ENCODE measurements at places on chromosomes 6 and 20.

DNA sequence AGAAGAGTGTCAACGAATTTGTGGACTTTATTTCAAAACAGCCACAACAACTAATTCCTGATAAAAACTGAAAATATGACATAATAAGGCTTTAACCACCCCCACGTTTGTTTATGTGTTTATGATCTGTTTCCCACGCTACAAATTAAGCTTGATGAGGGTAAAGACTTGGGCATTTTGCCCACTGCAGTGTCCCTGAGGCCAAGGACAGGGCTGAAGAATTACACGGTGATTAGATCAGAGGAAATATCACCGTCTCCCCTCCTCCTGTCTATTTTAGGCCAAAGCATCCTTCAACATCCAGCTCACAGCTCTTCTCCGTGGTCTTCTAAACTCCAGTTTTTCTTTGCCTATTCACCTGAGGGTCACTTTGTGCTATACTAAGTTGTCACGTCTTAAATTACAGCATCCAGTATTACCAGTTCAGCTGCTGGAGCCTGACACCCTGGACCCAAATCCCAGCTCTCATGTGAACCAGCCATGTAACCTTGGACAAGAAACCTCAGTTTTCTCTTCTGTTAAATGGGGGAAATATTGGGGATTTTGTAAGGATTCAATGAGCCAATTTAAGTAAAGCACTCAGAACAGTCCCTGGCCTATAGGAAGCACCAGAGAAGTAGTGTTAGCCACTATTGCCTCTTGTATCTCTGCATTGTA, 15.2 kb upstream of the ARFGEF2 start:
- DNase-seq, result no peak

DNA sequence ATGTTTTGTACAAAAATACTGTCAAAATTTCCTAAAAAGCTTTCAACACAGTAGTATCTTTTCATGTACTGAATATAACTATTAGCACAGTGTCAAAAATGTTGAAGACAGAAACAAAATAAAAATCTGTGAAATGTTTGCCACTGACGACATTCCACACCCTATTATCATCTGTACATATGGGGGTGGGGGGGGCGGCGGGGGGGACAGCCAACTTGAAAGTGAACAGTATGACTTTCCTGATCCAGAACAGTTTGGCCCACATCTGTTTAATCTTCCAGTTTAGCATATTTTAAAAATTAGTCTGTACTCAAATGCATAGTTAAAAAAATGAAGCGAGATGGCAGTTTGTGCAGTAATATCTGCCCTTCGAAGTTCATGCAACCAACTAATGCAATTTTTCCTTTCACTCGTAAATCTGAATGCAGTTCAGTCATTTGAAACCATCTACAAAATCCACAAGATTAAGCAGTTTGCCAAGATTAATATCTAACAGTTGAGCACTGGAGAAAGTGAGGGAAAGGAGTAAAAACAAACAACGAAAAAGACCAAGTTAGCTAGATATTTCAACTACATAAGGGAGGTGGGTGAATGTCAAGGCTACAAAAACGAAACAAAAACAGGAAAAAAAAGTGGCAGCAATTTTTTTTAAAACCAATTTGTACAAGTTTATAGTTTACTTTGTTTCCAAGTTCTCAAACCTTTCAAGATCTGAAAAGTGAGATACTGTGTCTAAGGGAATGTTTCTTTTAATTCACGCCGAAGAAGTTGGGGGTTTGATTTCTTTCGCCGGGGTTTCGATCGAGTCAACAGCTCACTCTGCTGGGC, 1.9 kb downstream of the CITED2 start:
- no peak for DNase-seq

- DNase-seq, result no peak
Observed at GRCh38 chr20:7361321-7361720, 578.9 kb downstream of the HAO1 start.

- no peak for DNase-seq
Observed at GRCh38 chr6:107409942-107410341, 49.4 kb downstream of the PDSS2 start.

- DNase-seq, result no peak
Observed at GRCh38 chr6:109263873-109264700, 118.2 kb downstream of the CD164 start.

- DNase-seq, result no peak
Observed at GRCh38 chr20:57161478-57162361, 104.7 kb downstream of the BMP7 start.

DNA sequence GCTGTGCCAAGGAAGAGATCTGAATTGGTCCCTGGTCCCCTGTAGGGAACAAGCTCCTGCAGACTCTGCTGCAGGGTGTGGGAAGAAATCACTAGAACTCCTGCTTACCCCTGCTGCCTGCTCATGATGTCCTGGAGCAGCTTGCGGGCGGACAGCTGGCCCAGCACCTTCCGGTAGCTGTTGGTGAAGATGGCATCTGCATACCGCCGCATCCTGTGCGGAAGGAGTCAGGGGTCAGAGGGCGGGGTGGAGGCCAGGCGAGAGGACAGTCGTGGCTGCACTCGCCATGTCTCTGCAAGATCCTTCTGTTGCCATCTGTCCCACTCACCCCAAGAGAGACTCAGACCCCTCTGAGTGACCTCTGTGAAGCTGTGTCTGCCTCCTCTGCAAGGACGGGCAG, 5.3 kb downstream of the GHRH start:
- no peak for DNase-seq

DNA sequence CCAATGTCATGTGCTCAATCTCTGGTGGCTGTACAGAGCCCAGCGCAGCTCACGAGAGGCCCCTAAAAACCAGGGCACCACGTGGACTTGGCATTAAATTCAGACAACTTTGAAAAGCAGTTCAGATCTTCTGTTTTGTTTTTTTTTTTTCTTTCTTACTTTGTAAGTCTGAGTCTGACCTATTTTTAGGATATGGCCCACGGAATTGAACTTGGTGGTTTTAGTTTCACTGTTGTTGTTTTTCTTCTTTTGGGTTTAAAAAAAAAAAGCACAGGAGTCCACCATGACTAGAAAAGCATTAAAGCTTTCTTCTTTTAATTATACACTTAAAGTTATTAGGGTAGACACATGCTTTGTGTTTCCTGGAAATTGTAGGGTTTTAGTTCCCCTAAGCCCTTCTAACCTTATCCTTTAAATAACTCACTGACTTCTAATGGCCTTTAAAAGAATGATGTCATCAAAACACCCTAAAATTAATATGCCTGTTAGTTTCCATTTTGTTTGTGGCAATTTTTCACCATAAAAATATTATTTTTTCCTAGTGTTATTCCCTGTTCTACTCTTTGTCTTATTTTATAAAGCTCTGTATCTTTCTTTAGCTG, 48.5 kb upstream of the CCN2 start:
- no peak for DNase-seq

DNA sequence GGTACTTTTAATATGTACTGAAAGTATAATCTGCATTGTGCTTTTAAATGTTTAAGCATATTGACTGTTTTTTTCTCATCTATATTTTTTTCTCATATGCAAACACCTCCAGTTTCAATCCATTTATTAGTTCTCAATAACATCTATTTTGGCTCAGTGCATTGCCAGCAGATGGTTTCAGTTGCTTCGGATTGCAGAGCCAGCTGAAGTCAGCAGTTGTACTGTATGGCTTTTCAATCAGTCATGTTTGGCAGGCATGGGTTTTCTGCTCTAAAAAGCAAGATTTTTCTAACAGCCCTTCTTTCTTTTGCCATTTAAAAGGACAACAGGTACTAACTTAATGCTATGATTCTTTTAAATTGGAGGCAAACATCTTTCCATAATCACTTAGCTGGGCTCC, 121.2 kb downstream of the CD109 start:
- no peak for DNase-seq

GRCh38 chr6:167683028-167683862, 143.5 kb upstream of the AFDN start:
- no peak for DNase-seq

- peak; percentile 77 for DNase-seq
Observed at GRCh38 chr20:815914-816606, 17.5 kb upstream of the FAM110A start.

DNA sequence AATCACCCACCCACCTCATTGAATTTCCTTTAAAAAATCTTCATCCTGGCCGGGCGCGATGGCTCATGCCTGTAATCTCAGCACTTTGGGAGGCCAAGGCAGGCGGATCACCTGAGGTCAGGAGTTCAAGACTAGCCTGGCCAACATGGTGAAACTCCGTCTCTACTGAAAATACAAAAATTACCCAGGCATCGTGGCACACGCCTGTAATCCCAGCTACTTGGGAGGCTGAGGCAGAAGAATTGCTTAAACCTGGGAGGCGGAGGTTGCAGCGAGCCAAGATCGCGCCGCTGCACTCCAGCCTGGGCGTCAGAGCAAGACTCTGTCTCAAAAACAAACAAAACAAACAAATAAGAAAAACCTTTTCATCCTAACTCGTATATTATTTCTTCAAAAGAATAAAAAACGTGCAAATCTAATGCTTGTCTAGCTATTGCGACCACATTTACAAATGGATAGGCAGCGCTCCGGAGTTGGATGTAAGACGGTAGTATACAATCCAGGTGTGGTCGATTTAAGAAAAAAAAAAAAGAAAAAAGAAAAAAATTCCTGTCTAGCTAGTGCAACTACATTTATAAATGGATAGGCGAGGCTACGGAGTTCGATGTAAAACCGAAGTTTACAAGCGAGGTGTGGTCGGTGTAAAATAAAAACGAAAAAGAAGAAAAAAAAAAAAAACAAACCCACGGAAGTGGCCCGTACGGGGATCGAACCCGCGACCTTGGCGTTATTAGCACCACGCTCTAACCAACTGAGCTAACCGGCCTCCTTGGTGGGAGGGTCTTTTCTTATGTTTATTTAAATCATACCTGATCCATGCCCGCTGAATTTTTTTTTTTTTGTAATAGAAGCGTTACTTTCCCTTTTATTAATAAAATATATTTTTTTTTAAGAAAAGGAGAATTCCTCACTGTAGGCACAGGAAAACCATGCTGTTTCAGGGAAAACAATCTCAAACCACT, 70.7 kb upstream of the PRSS16 start:
- peak; percentile 49 for DNase-seq

DNA sequence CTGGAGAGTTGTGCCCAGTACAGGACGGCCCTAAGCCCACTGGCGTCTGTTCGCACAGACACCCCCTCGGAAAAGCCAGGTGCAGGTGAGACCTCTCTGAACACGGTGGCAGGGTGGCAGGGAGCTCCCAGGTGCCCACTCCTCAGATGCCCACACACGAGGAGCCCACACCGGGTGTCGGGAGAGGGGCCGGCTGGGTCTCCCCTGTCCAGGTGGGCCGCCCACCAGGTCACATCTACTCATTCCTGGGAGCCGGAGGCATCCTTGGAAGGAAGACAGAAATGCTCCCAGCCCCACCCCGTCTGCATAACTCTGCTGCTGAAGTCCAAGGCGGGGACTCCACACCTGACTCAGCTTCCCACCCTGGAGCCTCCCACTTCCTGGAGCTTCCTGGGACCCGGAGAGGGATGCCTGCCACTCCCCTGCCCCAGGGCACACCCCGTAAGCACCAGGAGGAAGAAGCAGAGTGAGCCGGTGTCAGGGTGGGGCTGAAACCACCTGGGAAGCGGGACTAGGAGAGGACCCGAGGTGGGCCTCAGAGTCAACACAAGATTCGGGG, 2.5 kb downstream of the SRMS start:
- DNase-seq, result no peak

GRCh38 chr6:72348926-72349325, 272.9 kb upstream of the KCNQ5 start:
- no peak for DNase-seq

GRCh38 chr20:50569864-50570836, 60.0 kb downstream of the PTPN1 start:
- peak; percentile 79 for DNase-seq

DNA sequence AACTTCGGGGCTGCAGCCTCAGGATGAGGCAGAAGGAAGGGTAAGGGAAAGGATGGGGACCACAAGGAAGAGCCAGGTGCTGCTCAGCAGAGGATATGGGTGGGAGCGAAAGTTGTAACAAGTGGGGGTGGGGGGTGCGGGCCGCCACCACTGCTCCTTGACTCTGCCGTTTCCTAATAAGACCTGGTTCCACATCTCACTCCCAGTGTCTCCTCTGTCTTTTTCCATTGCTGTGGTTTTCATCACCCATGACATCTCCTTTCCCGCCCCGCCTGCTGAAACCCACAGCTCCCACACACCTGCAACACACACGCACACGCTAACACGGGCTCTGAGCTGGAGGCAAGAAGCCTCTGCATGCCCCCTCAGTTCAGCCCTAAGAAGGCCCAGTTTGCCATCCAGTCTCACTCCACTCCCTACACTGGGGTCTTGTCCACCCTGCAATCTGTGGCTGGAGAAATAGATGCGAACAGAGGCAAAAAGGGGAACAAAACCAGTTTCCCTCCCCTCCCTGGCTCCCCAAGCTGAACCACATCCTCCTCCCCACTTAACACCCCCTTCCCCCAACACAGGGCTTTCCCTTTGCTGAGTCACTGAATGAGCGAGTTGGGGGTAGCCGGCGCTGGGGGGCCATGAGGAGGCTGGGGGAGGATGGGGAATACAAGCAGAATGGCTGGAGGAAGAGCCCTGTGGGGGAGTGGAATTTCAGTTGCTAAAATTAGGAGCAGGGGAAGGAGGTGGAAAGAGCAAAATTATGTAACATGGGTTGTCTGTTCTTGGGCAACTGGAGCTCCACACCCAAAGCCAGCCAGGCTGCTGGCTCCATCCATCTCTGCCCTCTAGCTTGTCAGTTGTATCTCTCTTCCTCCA, 11.5 kb downstream of the NFKBIL1 start:
- DNase-seq, result peak; percentile 80

GRCh38 chr20:37200926-37201826, 21.8 kb upstream of the MROH8 start:
- DNase-seq, result no peak

DNA sequence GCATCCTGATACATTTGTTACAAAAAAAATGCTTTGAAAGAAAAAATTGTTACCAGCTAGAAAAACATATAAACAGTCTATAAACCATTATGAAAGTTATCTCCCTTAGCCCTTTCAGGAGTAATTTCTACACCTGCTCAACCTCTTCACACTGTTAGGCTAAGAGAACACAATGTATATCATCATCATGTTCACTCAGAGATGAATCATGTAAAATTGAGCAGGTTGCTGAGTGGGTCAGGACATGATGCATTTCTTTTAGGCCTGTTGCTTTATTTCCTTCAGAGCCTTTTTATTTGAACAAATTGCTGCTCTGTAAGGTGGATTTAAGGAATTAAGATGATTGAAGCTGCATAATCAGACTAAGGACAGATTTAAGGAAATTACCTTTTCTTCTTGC, 531.3 kb upstream of the MAN1A1 start:
- DNase-seq, result no peak

DNA sequence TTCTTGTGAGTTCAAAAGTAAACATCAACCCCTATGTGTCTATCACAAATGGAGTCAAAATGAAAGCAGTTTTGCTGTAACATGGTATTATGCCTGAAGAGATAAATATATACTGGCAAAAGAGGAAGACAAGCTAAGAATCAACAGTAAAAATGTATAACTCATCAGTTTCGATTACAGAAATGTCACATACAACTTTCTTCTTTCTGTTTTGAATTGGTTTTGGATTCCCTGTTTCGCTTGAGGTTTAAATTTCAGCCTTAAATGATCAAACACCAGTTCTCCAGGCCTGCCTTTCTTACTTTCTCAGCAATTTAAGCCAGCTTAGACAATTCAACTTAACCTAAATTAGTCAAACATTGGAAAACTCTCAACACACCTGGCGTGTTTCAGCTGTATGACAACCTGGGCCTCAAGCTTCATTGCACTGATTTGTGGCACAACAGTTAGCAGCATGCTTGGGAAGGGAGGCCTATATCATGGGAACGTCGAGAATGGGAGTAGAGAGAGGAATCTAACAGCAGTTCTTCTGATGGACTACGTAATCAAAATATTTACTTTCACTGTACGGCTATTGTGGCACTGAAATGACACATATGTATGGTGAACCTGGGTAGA, 51.9 kb upstream of the MARCKS start:
- DNase-seq, result peak; percentile 67
